ENCODE measurements at places on chromosomes 5 and 9.

GRCh38 chr5:135481387-135481786, 29.2 kb upstream of the TIFAB start:
- DNase-seq = no peak

DNA sequence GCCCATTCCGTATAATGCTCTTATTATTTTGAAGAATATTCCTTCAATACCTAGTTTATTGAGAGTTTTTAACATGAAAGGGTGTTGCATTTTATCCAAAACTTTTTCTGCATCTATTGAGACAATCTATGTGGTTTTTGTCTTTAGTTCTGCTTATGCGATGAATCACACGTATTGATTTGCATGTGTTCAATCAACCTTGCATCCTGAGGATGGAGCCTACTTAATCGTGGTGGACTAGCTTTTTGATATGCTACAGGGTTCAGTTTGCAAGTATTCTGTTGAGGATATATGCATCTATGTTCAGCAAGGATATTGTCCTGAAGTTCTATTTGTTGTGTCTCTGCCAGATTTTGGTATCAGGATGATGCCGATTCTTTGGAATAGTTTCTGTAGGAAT, 1070.3 kb upstream of the CDH18 start:
- no peak for DNase-seq

- no peak for DNase-seq
These were observed 344.3 kb downstream of the ZNF608 start for GRCh38 chr5:124402144-124402581.

DNA sequence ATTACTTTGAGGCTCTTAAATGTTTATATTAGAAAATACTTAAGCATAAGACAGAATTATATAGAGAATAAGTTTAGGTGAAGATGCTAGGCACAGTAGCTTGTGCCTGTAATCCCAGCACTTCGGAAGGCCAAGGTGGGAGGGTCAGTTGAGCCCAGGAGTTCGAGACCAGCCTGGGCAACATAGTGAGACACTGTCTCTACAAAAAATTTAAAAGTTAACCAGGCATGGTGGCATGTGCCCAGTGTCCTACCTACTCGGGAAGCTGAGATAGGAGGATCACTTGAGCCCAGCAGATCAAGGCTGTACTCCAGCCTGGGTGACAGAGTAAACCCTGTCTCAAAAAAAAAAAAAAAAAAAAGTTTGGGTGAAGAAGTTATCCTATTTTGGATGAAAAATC, 61.7 kb downstream of the BAAT start:
- DNase-seq = no peak

- DNase-seq = no peak
These were observed 81.4 kb downstream of the EDIL3 start for GRCh38 chr5:84303315-84303714.

GRCh38 chr9:76433836-76434235, 25.1 kb upstream of the GCNT1 start:
- no peak for DNase-seq

GRCh38 chr5:114657342-114658130, 295.7 kb downstream of the KCNN2 start:
- no peak for DNase-seq

DNA sequence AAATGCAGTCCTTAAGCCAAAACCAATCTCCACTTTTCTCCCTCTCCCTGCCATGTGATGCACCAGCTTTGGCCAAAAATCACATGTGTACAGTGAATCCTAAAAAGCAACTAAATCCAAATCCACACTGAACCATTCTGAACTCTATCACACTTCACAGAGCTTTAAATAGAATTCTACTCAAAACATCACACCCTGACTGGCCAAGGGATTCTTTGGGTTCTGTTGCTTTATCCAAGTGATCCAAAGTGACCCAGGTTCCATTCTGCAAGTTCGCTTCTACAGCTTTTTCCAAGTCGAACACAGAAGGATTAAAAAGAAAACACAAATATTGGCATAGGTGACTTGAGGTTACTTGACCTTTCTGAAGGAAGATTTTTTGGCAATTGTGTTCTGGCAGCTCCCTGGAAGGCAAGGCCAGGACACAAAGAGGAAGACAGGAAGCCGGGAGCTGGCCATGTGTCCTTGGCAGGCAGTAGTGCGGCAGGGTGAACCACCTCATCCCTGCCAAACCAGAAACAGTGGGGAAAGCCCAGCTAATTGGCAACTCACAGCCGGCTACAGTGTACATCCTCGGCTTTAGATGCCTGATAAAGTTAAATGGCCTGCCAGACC, 115.0 kb downstream of the NFIB start:
- DNase-seq = no peak

- no peak for DNase-seq
These were observed 557.9 kb downstream of the CAAP1 start for GRCh38 chr9:26334706-26335105.

DNA sequence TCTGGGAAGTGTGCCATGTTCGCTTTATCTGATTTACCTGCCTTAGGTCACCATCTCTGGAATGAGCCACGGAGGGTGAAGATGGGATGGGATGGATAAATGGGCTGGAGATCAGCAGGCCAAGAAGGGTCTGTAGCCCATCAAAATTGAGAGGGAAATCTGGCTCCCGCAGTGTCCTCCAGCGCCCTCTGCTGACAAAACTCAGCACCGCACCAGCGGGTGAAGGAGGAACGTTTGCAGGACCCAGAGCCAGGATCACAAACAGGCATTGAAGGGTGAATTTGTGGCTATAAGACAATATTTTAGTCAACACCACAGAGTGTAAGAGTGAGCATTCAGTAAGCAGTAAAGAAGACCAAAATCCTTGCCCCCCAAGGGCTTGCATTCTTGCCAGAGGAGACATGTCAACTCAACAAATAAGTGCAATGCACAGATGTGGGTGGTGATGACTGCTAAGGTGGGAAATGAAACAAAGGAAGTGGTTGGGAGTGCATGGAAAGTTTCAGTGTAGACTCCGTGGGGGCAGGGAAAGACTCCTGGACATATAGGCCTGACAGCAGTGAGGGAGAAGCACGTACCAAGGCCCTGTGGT, 124.4 kb downstream of the TENT4A start:
- no peak for DNase-seq
